ENCODE measurements at places on chromosomes 16 and 17.

- DNase-seq, result peak; percentile 37
Measured at GRCh38 chr17:50213026-50214022, 11.9 kb upstream of the COL1A1 start.

GRCh38 chr17:38325221-38325851, 18.4 kb downstream of the GPR179 start:
- DNase-seq, result no peak

DNA sequence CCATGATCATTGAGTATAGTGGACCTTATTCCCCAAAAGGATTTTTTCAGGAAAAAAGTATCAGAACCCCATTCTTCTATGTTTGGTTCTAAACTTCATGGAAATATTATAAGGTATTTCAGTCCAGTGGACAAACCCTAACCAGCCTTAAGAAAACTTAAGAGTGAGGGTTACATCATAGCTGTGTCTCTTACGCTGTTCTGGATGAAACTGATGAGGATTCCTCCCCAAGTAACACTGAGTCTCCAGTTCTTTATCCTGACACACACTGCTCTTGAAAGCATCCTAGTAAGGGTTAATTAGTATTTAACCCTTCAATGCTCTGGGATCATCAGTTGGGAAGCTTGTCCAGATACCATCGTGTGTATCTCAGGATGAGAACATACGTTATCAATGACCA, 5.0 kb downstream of the LYRM1 start:
- DNase-seq, result peak; percentile 50

DNA sequence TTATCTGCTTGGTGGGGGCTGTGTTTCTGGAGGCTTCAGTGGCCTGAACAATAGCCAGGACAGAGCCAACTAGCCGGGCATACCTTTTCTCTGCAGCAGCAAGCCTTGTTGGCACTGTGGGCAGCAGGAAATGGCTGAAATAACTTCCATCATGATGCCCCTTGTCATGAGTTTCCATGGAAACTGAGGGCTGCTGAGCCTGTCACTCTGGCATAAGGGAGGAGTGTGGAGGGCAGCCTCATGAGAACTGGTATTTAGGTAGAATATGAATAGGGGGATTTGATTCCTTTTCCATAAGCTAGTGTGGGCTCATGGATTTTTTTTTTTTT, 39.4 kb downstream of the PLCG2 start:
- no peak for DNase-seq

- peak; percentile 40 for DNase-seq
Measured at GRCh38 chr17:27939474-27940465, 46.6 kb upstream of the LYRM9 start.

DNA sequence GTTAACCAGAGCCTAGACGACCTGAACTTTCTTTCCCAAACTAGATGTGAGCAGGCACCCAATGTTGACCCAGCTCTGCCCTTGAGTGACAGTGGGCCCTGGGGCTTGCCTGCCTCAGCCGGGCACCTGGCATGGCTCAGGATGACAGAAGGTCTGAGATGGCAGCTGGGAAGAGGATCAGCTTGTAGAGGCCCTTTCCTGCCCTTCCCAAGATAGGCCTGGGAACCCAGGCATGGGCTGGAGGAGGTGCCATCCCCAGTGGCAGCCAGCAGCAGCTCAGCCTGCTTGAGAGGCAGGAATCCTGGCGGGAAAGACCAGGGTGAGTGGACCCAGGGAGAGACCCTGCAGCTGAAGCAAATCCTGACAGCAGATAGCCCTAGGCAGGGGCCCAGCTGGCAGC, 59.1 kb downstream of the PIPOX start:
- no peak for DNase-seq

DNA sequence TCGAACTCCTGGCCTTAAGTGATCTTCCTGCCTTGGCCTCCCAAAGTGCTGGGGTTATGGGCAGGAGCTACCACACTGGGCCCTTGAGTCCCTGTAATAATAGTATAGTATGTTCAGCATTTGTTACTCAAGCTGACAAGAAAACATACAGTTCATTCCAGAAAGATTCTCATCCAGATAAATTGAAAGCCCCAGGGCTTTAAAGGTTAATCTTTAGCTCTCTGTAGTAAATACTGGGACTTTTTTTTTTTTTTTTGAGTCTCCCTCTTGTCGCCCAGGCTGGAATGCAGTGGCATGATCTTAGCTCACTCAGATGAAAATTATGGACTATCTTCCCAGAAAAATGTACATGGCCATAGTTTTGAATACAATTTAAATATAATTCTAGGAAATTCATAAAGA, 11.0 kb downstream of the BRCA1 start:
- no peak for DNase-seq

GRCh38 chr17:57524839-57525568, 220.1 kb downstream of the CCDC182 start:
- peak; percentile 6 for DNase-seq

DNA sequence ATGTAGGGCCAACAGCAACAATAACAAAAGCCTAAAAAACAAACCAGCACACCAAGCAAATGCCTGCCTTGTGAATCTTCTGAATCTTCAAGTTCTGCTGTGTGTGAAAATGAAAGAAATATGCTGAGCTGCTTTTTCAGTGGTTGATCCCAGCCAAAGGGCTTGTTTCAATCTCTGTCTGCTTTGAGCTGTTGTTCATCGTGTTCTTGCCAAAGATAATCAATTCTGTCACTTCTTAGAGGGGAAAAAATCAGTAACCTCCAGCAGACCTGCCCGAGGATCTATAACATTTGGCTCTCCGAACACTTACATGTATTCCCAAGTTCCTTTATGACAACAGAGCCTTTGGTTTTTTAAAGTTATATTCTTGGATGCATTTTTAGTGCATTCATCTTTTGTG, 65.9 kb downstream of the VPS35L start:
- no peak for DNase-seq

DNA sequence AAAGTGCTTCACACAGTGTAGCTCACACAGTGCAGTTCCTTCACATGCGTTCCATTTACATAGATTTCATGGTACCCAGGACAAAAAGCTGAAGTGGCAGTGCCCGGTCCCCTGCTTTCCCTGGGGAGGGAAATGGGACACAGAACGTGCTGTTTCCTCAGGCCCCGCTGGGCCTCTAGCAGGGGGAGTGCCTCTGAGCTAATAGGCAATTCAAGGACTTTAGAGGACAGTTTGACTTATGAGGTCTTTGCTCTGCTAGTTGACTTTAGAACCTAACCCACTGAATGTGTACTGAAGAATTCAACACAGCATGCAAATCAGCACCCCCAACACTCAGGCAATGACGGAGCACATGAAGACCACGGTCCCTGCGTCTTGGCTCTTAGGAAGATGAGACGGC, 6.8 kb downstream of the CDIP1 start:
- DNase-seq, result no peak

DNA sequence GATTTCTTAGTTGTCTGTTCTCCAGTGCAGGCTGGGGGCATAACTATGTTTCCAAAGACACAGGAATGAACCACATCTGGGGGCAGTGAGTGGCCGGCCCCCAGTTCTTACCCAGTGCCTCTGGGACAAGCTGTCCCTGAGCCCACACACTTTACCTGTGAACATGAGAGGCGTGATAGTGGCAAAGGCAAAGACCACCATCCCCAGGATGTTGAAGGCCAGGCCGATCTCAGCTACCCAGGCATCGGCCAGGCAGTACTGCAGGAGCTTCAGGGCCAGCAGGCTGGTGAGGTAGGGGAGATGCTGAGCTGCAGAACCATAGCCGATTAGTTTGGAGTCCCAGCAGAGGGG, 1.6 kb downstream of the SLC46A1 start:
- no peak for DNase-seq

GRCh38 chr17:49987681-49988441, 7.2 kb downstream of the DLX3 start:
- DNase-seq, result no peak

DNA sequence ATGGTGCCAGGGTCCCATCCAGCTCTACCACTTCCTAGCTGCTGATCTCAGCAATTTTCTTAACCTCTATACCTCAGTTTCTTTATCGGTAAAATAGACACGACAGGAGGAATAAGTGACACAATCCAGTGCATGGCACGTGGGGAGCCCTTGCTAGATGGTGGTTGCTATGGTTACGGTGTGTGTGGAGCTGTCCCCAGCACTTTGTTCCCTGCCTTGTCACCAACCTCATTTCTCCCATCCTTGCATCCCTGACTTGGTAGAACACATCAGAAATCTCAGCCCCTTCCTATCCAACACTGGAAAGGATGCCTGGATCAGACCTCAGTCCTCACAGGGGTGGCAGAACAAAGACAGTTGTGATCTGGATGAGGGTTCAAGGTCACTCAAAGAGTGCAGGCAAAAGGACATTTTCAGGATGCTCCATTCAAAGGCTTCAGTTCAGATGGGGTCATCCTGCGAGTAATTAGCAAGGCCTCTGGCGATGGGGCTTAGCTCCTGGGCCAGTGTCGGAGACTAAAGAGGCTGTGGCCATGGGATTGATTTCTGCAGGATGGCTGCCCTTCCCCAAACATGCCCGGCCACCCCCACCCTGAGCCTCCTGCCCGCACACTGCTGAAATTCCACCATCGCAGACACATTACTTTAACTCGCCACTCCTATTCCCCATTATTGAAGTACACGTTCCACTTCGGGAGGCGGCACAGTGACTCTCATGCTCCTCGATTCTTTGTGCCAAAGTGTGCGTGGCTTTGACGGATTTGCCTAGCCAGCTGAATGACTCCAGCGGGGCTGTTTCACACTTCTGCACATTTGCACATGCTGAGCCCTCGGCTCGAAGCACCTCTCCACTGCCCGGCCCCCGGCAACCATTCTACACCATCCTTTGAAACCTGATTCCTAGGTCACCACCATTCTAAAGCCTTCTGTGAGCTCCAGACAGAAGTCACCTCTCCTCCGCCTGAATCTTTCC, 40.3 kb downstream of the WNT3 start:
- no peak for DNase-seq

- DNase-seq, result no peak
Measured at GRCh38 chr17:50173335-50173941, 7.6 kb downstream of the SGCA start.

DNA sequence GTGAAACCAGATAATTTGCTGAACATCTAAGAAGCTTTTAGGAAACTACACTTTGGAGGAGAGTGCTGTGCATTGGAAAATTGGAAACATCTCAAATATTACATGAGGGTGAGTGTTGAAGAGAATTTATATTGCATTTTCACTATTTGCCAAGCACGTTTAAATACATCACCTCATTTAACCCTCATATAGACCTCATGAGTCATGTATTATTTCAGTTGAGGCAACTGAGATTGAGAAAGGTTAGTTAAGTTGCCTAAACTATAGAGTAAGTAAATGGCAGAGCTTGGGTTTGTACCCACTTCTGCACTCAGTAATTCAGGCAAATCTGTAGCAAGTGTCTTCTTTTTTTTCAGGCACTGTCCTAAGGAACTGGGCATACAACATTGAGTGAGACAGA, 3.7 kb upstream of the NLK start:
- DNase-seq, result peak; percentile 74

DNA sequence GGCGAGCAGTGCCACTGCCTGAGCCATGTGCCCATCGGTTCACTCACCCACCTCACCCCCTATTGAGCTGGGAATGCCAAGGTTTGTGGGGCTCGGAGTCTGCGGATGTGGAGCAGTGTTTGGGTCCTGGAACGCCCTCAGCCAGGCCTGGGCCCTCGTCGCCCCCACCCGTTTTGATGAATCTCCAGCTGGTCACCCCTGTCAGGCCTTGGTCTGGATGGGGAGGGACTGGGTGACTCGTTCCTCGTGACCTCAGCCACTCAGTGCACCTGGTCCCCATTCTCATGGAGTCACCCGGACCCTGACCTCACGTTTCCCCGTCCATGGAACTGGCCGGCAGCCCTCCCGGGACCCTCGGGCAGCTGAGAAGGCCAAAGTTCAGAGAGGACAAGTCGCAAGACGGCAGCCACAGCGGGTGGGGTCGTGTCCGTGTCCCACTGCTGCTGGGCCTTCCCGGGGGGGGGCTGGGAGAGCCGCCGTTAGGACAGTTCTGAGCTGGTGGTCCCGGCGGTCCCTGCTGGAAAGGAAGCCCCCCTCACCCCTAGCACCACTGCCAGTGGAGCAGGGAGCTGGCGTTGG, 23.2 kb downstream of the GSE1 start:
- no peak for DNase-seq

GRCh38 chr17:29771546-29771945, 148.8 kb upstream of the CORO6 start:
- no peak for DNase-seq

GRCh38 chr17:4711661-4712181, 1.3 kb downstream of the ARRB2 start:
- peak; percentile 88 for DNase-seq

DNA sequence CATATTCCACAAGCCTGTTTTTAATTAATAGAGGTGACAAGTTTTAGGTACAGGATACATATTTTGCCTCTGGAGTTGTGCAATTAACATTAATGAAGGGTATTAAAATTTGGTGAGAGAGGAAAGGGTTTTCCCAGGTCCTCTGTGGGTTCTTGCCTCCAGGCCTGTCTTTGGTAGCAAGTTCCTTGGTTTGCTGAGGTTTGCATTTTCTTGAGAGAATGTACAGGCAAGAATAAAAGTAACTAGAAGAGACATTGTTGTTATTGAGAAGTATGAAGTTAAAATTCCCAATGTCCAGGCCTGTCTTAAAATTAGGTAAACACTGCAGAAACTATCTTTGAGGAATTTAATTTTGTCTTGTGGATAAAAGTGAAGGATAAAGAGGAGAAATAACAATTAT, 316.9 kb downstream of the WWOX start:
- no peak for DNase-seq

DNA sequence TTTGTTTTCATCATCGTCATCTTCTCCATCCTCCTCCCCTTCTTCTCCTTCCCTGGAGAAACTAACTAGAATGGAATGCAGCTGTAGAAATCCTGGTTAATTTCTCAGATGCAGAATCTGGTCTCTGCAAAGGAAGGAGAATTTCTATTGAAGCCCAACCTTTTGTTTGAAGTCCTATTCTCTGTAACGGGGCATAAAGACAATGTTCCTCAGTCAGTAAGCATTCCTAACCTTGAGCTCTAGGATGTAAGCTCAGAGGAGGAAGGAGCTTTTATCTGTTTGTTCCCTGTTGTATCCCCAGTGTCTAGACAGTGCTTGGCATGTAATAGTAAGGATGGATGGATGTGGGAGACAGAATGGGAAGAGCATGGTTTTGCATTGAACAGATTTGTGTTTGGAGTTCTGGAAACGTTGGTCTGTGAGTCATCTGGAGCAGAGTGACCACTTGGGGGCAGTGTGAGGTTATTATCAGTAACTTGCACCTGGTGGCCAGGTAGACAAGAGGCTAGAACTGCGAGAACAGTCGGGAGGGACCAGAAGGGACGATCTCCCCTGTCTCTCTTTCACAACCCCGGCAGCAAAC, 363.7 kb downstream of the SNX29 start:
- DNase-seq, result no peak

GRCh38 chr16:72940886-72941285, 107.0 kb downstream of the ZFHX3 start:
- peak; percentile 10 for DNase-seq

GRCh38 chr17:752002-752619, at the start of gene GEMIN4:
Gene GEMIN4 (minus strand): TSS chr17:752264. CDS start chr17:752142, 122 bp downstream.
- peak; percentile 87 for DNase-seq
